ENCODE measurements at places on chromosomes 12 and 14.

GRCh38 chr14:104981699-104982541 lies 3.7 kb upstream of the CLBA1 start:
- no peak for DNase-seq

DNA sequence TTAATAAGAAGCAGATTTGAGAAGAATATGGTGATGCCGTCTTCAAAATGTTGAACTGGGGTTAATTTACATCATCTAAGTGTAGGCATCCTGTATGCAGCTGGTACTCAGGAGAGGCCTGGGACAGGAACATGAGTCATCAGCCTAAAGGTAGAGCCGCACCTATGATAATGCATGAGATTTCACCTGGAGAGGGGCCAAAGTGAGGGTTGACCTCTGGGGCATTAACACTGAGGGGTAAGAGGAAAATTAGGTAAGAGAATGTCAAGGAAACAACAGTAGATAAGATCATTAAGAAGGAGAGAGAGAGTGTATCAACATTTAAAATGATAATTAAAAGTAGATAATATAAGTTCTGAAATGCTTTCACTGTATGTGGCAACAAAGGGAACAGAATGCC lies 20.2 kb upstream of the SSTR1 start:
- no peak for DNase-seq

- no peak for DNase-seq
These were observed 17.7 kb downstream of the SBNO1 start for GRCh38 chr12:123346946-123347345.

DNA sequence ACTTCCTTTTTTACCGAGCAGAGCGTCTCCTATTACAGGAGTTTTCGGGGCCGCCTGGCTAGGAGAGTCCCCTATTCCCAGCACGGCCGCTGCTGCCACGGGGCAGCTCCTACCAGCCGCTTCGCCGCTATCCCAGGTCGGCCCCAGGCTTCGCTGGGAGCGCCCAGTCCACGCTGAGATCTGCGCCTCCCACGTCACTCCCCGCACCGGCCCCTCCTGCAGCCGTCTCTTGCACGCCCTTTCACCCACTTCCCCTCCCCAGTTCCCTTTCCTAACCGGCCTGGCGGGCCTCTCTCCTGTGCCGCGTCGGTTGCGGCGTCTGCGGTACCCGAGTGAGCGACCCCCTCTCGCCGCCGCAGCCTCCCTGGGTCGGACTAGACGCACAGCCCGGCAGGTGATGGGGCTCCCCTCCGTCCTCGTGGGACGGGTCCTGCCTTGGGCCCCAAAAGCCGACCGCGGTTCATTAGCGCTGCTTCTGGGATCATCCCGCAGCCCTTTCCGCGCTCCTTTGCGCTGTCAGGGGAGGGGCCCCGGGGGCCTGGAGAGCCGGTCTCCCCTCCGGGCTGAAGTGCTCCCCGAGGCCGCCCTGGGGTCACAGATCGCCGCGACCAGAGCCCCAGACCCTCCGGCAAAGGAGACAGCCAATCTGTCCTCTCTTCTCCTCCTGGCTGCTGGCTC lies 1318.4 kb downstream of the TMEM121 start:
- DNase-seq = no peak

- DNase-seq = no peak
These were observed 412.9 kb downstream of the RAD51B start for GRCh38 chr14:68232300-68233055.

- DNase-seq = no peak
These were observed 1.4 kb downstream of the THTPA start for GRCh38 chr14:23557521-23557920.

DNA sequence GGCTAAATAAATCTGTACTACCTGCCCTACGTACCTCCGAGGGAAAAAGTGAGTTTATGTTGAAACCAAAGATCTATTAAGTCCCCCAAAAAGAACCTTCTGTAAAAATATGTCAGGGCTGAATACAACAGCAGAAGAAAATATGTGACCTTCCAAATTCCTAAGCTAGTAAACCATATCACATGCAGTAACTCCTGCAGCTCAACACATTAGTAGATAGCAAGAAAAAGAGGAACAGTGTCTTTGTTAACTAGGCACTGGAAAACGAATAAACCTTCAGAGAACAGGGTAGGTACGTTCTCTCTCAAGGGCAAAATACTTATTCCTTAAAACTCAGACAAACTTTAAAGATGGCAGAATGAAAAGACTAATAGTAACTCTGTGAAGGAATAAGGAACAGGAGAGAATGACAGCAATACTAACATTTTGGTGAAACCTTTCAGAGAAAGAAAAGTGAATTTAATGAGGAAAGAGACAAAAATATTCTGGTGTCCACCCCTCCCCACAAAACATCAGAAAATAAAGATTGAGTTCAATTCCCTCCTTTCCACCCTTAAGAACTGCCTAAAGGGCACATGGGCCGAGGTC lies 18.0 kb downstream of the CBX5 start:
- no peak for DNase-seq

DNA sequence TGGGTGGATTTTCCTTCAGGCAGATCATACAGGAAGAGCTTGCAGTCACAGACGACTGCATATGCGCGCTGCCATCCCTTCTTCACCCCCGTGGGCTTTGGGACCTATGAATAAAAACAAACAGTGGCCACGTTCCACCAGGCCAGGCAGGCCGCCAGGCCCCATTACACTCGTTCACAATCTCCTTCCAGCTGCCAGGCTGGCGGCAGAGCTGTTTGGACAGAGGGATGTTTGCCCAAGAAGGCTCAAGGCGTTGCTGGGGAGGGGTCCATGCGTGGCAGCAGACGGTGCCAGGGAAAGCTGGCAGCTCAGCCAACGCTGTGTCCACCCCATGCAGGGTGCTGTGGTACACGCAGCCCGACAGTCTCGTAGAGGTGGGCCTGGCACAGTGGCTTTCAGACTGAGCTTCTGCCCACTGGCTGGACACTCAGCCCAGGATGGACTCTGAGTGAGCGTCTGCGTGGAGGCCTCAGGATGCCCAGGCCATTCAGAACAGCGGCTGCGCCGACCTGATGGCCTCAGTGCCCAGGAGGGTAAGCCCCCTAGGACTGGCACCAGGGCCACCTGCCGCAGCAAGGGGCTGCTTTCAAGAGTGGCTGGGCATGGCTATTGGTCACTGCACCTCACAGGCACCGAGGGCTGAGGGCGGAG lies 27.5 kb downstream of the AMN start:
- DNase-seq = no peak

DNA sequence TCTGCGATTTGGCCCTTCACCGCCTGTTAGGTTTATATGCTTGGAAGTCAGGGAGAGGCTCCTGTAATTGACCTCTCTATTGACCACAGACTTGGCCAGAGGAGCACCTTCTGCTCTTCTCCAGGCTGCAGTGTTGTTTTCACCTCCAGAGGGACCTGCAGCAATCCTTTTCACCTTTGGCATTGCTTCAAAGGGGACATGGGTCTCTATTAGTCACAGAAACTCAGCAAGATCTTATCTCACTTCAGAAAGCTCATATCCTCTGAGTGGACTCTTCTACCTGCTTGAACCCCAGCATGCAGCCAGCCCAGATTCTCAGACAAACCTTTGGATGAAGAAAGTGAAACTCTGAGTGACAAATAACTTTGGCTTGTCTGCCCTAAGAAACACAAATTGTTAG lies 339.3 kb downstream of the NRXN3 start:
- DNase-seq = no peak

DNA sequence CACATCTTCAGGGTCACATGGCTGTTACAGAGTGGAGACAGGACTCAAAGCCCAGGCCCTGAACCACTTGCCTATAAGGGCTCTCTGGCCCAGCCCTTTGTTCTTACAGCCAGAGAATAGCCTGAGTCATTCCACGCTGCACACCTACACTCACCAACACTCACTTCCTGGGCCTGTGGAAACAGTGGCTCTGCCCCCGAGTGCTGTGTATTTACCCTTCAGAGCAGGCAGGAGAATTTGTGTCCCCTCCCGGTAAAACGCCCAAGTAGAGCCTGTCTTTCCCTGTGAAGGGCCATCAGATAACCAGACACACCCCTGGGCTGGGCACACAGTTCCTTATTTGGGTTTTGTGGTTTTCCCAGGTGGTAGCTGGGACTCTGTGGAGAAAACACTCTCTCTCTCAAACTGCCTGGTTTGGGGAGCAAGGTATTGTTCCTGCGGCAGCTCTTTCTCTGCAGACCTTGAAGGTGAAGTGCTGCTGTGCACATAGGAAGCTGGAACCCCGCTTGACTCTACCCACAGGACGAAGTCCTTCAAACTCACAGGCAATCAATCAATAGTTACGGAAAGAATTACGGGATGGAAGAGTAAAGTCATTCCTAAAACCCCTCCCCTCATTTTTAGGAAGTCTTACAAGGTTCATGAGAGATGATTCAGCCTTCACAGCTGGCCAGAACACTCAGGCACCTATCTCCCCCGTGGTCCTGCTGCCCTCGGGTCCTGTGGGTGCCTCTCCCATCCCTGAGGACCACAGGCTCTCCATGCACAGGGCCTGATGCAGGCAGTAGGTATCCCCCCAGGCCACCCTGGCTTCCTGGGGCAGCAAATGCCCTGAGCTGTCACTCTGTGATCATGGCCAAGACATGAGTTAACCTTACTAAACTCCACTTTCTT lies 20.3 kb downstream of the FIGNL2 start:
- no peak for DNase-seq

DNA sequence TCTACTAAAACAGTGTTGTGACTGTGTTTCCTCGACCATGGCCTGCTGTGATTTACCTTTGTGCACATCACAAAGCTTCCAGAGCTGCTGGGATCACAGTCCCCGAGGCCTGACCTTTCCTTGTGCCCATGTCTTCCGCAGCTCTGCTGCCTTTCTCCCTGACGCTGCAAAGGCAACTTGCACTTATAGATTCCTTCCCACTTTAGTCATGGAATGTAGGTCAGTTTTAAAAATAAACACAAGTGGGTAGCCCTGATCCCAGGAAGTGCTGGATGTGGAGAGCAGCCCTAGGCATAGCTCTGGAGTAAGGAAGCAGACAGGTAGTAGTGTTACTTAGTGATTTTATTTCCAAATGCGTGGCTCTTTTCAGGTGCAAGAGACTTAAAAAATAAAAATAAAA lies 825.7 kb downstream of the AACS start:
- no peak for DNase-seq

DNA sequence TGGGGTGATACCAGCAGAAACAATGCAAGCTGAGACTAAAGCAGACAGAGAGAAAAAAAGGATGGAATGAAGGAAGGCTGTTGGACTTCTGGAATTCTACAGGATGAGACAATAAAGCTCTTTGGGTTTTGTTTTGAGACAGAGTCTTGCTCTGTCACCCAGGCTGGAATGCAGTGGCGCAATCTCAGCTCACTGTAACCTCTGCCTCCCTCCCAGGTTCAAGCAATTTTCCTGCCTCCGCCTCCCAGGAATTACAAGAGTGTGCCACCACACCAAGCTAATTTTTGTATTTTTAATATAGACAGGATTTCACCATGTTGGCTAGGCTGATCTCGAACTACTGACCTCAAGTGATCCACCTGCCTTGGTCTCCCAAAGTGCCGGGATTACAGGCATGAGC lies 115.4 kb downstream of the EXOC5 start:
- DNase-seq = no peak

DNA sequence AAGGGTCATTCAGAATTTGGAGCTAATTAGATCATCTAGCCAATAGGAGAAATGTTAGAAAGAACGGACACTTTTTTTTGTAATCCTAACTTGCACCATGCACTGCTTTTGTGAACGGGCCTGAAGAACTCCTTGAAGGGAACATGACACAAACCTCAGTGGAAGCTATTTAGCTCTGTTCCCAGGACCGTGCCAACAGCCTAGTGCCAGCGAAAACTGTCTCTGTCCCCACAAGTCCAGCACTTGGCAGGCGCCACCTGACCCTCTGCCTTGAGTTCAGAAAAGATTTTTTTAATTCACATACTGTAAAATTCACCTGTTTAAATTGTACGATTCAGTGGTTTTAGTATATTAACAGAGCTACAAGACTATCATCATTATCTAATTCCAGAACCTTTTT lies 31.3 kb upstream of the KCNA5 start:
- DNase-seq = no peak

DNA sequence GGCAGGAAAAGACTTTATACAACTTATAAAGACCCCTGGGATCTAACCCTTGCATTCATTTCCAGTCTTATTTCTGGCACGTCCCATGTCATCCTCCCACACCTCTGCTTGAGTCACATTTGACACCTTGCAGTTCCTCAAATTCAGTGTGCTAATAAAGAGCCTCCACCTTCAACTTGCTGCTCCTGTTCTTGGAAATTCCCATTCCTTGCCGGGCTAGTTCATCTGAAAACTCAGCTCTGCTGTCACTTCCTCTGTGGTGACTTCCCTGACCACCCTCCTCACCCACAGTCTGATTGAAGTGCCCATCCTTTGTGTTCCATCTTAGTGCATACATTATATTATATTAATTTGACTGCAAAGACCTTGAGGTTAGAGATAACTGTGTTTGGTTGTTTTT lies 37.4 kb upstream of the PSMA6 start:
- no peak for DNase-seq

DNA sequence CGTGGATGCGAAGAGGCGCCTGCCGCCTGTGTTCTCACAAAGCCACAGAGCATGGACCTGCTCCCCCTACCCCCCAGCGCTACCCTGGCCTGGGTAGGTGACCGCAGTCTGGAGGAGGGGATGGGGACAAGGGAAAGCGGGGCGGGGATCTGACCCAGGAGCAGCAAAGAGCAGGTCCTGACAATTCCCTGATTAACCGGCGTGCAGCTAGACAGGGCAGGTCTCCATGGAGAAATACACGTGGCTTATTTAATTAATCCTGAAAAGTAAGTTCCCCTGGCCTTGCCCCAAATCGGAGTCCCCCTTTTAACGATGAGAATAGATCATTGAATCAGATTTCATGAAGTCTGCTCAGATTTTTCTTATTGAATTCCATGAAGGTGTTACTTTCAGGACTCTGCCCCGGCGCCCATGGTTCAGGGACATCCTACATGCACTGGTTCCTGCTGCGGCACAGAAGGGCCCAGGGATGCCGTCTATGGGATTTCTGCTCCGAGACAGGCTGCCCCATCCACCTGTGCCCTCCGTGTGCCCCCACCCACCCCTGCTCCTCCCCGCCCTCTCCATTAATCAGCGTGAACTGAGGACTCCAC lies 251.0 kb upstream of the SFSWAP start:
- DNase-seq = no peak

- peak; percentile 83 for DNase-seq
These were observed 74.3 kb upstream of the CPM start for GRCh38 chr12:69007101-69007854.

GRCh38 chr12:130818635-130819576 lies 20.1 kb downstream of the STX2 start:
- peak; percentile 57 for DNase-seq

DNA sequence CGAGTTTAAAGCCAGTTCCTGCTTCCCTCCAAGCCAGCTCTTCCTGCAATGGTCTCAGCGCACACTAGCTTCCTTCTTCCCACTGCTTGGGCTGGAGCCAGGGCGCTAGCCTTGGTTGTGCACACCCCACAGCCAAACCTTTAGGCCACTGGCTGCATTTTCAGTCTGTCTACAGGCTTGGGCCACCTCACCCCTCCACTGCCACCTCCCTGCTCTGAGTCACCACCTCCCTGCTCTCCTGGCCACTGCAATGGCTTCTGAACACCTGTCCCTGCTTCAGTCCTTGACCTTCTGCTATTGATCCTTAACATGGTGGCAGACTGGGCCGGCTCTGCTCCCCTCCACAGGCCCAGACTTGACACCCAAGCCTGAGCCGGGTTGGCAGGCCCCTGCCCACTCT lies 151.1 kb downstream of the RBM19 start:
- no peak for DNase-seq

GRCh38 chr14:32710731-32711680 lies 227.7 kb upstream of the NPAS3 start:
- peak; percentile 60 for DNase-seq

GRCh38 chr12:13183620-13184019 lies 12.9 kb upstream of the EMP1 start:
- DNase-seq = no peak

GRCh38 chr12:7042842-7043241 lies 17.7 kb upstream of the C1S start:
- DNase-seq = peak; percentile 62

GRCh38 chr12:11361151-11361550 lies 34.2 kb downstream of the PRB2 start:
- no peak for DNase-seq
